ELR (cell line): ENCODE measurements at places on chromosomes 7 and 10.
A peak's percentile ranks its signal among the peaks of the same experiment; 100 is the strongest.

DNA sequence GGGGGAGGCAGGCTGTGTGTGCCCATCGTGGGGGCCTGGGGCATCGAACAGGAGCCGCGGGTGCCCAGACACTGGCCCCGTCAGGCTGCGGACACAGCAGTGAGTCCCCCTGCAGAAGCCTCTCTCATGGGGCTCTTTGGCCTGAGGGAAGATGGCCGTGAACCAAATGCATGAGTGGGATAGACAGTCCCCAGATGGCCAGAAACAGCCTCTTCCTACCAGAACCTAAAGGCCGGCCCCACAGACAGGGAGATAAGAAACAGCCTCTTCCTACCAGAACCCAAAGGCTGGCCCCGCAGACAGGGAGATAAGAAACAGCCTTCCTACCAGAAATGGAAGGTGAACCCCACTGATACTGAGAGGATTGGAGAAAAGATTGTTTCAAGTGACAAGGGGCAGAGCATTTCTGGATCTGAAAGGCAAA is 16.6 kb downstream of the IDI2 start:
- no peak for DNase-seq

DNA sequence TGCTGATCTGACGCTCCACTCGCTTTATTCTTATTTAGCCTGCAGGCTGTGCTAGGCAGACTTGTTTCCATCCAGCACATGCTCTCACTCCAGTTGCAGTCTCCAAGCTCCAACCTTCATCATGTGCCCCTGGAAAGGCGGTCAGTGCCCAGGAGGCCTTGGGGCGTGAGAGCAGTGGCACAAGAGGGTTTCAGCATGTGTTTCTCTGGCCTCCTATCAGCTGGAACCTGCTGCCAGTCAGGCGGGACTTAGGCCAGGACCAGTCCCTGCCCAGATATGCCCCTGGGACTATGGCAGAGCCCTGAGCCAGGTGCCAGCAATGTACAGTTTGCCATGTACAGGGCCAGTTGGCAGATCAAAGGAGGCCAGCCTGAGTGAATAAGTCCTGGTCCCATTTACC is 330.2 kb upstream of the FZD1 start:
- no peak for DNase-seq

DNA sequence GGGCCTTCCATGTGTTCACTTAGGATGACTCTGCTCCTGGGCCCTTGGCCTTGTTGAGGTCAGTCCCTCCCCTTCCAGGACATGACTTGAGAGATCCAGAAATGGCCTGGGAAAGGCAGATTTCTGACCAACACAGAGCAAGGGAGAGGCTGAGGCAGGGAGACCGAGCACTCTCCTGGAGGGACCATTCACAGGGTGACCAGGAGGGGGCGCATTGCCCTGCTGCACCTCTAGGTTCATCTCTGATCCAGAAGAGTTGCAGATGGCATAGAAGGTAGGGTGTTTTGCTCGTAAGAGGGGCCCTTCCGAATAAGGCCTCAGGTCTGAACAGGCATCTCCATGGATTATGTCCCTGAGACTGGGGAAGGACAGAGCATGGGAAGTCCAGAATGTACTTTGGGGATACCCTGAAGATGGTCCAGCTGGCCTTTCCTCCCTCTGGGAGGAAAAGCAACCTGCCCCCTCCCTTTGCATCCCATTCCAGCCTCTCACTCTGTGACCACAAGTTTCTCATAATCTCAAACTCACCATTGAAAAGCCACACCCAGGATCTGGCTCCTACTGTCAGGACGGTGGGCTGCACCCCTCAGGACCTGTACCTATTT is 6.6 kb downstream of the DMBT1 start:
- peak; percentile 48 for DNase-seq

GRCh38 chr10:123553810-123554430 is 112.2 kb upstream of the GPR26 start:
- DNase-seq: no peak

DNA sequence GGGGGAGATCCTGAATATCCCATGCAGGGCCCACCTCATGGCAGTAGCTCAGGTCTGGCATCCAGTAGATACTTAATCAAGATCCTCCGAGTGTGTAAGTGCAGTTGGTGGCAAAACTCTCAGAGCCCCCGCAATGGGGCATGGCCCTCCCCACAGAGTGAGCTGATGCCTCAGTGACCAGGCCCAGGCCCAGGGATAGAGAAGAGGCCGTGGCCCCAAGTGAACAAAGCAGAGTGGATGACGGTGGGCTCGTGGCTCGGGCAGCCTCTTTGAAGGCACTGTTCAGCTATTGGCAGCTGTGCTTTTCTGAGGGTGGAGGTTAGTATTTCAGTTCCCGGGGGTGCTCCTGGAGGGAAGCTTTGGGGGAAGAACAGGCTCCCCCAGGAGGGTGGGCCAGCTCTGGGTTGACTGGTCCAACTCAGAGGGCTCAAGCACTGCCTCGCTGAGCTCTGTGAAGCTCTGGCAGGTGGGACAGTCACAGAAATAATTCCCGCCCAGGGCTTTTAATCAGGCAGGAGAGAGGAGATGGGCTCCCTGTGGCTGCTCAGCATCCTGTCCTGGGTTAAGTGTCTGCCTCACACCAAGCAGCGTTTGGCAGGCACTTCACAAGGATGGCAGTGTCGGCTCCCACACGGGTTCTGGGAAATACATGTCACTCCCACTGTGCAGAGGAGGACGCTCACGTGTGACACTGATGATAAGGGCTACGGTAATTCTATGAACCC is 583.6 kb downstream of the TCERG1L start:
- no peak for DNase-seq

- no peak for DNase-seq
Observed at GRCh38 chr7:140635816-140636215, 4.8 kb downstream of the DENND2A start.

- no peak for DNase-seq
Observed at GRCh38 chr10:113515161-113515560, 37.7 kb upstream of the HABP2 start.

GRCh38 chr10:124084708-124085107 is 8.7 kb downstream of the CHST15 start:
- DNase-seq: no peak
